ENCODE measurements at places on chromosomes 16 and 17.

- DNase-seq, result no peak
Observed at GRCh38 chr17:33947762-33948161, 307.3 kb upstream of the CCL2 start.

GRCh38 chr16:3020247-3020603 lies at the start of gene TNFRSF12A:
Gene TNFRSF12A, plus strand, starts transcription at chr16:3020368. Its CDS starts 30 bp downstream, at chr16:3020398.
- DNase-seq, result no peak

GRCh38 chr16:12315330-12316136 lies 339.0 kb downstream of the SNX29 start:
- DNase-seq, result no peak

DNA sequence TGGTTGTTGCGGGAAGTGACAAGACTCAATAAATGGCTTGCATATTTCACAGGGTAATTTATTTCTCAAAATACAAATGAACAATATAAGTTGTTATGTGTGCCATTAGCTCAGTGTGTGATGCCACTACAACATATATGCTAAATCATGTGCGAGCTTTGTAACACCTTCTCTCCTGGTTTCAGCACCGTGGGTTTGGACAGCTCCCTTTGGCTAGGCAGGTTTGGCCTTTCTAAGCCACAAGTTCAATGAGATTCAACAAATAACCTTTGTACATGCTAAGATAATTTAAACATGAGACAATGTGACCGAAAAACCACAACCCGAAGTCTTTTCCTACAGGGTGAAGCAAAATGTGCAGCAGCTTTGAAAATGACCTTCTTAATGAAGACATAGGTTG lies 563.9 kb downstream of the TMEM114 start:
- no peak for DNase-seq

DNA sequence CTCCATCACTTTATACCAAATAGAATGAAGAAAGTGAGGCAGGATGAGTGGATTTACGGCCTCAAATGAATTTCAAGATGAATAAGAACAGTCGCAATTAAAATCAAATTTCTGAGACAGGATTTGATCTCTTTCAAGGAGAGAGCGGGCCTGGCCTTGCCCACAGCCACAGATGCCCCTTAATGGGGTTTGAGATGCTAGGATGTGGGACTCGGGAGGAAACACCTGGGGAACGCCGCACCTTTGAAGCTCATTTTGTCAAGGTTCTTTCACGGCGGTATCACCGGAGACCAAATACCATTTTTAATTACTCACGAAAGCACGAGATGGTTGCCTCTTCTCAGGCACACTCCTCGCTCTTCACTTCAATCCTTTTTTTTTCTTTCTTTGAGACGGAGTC lies 178.1 kb upstream of the SDK2 start:
- DNase-seq, result no peak

- DNase-seq, result no peak
Observed at GRCh38 chr16:85752511-85753420, 1.9 kb upstream of the C16orf74 start.

GRCh38 chr17:2950846-2951245 lies 112.6 kb downstream of the OR1D5 start:
- DNase-seq, result no peak

DNA sequence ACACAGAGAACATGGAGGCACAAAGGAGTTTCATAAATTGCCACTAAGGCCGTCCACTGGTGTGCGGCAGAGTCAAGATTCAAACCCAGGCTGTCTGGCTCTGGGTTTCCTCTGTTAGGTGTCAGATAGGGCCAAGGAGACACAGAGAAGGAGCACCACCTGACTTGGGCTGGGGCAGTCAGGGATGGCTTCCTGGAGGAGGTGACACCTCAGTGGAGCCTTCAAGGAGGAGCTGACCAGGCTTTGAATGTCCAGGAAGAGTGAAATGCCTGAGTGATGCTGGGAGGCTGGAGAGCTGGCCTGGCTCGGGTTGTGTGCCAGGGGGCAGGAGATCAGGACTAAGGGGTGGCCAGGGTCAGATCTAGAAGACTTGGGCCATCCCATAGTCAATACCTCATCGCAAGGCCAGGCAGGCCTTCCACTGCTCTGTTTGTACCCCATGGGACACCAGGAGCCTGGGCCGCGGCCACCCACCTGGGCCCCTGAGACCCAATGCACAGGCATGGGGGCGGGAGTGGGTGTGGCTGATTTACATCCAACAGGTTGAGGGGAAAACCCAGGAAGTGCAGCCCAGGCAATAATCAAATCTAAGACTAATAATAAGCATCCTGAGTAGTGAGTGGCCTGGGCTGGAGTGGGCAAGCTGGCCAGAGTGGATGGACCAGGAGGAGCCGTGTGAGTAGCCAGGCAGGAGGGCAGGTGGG lies 73.7 kb downstream of the USP22 start:
- no peak for DNase-seq

DNA sequence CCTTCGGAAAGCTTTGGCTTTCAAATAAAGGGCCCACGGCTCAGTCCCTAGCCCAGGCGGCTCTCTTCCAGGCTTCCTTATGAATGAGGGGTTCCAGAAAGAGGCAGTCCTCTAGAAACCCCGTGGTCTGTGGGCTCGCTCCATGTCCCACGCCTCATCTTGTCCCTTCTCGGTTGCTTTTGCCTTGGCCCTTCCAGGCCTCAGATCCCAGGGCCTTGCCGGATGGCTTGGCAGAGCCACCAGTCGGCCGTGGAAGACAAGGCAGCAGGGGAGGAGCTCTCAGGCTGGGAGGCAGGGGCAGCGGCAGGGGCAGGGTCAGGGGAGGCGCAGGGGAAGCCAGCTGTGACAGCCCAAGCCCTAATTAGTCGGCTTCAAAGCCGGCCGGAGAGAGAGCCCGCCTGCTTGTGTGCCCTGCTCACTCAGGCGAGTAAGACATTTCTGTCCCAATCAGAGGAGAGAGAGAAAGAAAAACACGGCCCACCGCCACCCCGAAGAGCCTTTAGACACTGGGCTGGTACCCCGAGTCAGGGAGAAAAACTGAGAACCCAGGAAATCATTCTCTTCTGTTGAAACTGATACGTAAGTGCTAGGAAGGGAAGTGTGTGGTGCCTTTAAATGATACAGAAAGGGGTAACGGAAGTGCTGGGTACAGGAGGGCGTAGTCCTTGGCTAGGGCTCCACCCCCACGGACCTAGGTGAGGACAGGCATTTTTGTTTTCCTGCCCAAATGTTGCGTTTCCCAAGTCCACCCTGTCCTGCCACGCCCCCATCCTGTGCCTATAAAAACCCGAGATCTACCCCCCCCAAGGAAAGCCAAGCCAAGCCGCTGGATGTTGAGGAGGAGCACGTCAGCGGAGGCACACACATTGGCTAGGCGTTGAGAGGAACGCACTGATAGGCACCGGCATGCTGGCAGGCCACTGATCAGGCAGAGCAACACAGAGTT lies 27.8 kb upstream of the MEIOC start:
- DNase-seq, result no peak

DNA sequence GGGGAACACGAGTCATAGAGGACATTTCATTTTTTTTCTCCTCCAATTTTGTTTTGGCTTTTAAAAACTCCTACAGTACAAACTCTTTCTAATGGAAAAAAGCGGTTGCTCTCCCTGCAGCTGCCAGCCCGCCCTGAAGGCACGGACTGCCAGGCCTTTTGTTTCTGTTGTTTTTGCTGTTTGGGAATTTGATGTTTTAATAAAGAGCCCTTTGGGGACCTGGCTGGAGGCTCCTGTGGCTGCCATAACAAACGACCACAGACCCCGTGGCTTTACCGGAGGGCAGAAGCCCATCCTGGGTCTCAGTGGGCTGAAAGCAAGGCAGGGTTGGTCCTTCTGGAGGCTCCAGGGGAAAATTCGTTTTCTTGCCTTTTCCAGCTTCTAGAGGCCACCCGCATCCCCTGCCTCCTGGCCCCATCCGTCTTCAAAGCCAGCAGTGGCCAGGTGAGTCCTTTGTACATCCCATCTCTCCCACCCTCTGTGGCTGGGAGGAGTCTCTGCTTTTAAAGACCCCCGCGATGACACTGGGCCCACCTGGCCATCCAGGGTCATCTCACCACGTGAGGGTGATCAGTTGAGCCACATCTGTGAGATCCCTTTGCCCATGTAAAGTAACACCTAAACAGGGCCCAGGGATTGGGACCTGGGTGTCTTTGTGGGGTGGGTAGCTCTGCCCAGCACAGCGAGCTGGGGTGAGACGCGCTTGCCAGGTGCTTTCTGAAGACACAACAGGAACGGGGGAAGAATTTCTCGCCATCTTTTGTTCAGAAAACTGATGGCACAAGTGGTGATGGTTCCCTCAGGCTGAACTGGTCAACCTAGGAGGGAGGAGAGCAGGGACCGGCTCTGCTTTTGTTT lies 113.9 kb downstream of the BANP start:
- DNase-seq, result no peak

DNA sequence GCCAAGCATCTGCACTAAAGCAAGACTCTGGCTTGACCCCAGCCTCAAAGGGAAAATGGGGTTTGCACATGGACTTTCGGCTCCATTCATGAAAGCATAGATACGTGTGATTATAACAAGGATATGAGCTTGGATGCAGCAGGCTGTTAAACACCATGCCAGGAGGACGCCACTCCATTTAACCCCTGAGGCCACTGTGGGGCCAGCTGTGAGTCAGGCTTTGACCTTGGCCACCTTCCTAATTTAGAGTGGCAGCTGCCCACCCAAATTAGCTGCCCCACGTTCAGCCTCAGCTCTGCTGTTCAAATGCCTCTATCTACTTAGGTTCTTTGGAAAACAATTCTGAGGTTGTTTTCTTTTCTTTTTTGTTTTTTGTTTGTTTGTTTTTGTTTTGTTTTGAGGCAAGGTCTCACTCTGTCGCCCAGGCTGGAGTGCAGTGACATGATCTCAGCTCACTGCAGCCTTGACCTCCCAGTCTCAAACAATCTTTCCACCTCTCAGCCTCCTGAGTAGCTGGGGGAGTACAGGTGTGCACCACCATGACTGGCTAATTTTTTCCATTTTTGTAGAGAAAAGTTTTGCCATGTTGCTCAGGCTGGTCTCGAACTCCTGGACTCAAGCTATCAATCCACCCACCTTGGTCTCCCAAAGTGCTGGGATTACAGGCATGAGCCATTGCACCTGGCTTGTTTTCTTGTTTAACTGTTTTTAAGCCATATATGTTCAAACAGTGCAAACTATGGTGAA lies 23.2 kb upstream of the KIFC3 start:
- no peak for DNase-seq

GRCh38 chr17:44069974-44070454 lies 521 bp upstream of the G6PC3 start:
- no peak for DNase-seq

GRCh38 chr17:327971-328370 lies 24.6 kb downstream of the RPH3AL start:
- DNase-seq, result no peak

GRCh38 chr17:27647765-27648164 lies 16.8 kb downstream of the LGALS9 start:
- DNase-seq, result no peak

GRCh38 chr16:21989133-21989532 lies 11.8 kb downstream of the PDZD9 start:
- no peak for DNase-seq

- no peak for DNase-seq
Observed at GRCh38 chr17:77373299-77374169, 232.8 kb downstream of the SEC14L1 start.

DNA sequence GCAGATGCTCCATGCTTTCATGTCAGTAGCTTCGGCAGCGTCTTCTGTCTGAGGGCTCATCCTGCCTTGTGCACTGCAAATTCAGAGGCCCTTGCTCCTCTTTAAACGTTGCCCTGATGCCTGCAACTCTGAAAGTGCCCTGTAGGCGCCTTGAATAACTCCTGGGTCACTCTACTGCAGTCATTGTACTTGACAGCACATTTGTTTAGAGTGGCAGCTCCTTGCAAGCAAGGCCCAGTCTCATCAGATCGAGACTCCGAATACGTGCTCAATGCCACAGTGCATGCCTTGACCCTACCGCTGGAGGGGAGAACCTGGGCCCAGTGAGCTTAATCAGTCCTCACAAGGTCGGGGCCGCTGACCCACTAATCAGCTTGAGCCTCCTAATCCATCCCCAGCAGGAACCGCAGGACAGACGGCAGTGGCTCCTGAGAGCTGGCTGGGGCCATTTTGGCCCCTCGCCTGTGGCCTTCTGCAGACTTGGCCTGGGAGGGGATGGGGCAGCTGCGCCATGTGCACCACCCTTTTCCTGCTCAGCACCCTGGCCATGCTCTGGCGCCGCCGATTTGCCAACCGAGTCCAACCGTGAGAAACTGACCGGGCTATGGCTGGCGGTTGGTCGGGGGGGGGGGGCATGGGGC lies at the start of gene PRCD:
Gene PRCD, plus strand, starts transcription at position 414 of the 641 bp plus-strand sequence. Its CDS starts 98 bp downstream, at position 512.
- no peak for DNase-seq

DNA sequence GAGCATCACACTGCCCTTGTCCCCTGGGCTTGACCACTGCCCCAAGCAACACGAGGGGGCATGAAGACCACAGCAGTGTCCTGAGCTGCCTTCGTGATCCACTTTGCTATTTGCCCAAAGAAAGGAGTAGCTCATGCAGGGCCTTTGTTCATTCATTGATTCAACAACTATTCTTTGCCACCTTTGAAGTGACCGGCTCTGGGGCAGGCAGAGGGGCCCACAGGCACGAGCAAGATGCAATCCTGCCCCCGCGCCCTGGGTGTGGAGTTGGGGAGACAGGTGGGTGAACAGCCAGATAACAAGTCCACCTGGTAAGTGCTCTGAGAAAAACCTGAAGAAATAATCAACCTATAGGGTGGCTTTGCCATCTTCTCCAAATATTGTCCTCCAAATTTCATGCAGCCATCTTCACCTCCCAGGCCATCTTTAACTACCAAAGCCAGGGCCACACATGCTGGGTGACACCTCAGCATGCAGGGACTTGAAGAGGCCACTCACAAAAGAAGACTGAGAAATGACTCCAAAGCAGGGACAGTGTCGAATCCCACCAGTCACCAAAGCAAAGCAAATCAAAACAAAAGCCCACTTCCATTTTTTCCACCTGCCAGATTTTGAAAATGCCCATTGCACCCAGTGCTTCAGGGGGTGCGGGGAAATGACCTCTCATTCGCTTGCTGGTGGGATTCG lies 18.2 kb upstream of the RBFOX3 start:
- no peak for DNase-seq

- no peak for DNase-seq
Observed at GRCh38 chr16:17518441-17518840, 47.7 kb upstream of the XYLT1 start.

DNA sequence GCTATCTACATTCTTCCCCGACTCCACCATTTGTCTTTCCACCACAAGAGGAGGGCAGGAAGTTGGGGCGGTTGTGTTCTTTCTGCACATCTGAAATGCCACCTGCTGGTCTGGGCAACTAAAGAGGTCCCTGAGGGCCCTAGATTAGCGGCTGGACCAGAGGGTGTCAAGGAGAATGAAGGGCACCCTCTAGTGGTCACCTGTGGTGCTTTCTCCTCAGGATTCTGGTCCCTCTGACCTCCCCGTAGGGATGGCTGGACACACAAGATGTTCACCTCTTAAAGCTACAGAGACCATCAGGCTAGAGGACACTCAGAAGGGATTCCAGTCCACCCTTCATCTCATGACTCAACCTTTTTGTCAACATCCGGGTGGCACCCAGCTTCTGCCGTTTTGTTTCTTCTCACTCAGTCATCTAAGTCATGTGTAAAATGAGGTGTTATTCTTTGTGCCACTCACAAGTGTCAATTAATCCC lies 2.9 kb upstream of the SCIMP start:
- DNase-seq, result no peak

- no peak for DNase-seq
Observed at GRCh38 chr17:76948726-76949342, 80.6 kb downstream of the MGAT5B start.
